ENCODE measurements at places on chromosomes 7 and 10.
A peak's percentile ranks its signal among the peaks of the same experiment; 100 is the strongest.

GRCh38 chr10:61821693-61822092, 79.8 kb upstream of the ARID5B start:
- ATAC-seq, result no peak

- no peak for ATAC-seq
These were observed 233.4 kb downstream of the ARHGAP12 start for GRCh38 chr10:31694929-31695837.

DNA sequence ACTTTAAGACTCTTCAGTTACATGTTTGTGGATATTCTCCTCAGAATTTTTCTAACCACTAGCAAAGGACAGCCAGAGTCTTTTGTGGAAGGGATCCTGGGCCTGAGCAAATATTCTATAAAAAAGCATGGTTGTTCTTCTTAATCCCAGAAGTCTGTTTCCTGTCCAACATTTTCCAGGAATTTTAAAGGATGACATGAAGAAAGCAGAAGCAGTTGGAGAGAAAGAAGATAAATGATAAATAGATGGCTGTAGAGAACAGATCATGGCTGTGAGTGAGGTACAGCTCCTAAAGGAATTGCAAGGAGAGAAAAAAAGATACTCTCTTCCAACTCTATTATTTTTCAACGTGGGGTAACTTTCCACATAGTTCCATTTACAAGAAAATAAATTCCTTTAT, 91.8 kb upstream of the STEAP4 start:
- ATAC-seq, result no peak

DNA sequence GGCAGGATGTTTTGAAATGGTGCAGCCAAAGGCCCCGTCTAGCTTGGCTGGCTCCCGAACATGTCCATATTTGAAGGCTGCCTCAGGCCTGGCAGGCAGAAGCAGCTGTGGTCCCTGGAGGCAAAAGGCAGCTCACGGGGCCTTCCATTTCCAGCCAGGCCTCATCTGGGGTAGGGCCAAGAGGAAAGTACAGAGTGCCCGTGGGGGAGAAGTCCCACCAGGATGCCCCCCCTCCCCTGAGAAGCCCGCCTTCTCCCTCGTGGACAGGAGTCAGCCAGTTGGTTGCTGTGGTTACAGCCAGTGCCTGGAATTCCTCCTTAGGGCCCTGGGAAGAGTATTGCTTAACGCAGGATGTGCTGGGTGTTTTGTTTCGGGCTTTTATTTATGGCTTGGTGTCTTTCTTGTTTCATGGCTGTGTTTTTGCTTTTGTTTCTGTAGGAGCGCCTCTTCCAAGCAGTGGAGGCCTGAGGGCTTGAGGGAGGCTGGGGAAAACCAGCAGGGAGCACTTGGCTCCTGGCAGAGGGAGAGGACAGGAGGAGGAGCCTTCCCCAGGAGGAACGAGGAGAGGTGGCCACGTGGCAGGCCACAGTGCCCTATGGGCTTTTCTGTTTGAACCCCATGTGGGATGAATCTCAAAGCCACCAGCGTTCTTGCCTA, 45.4 kb downstream of the CHST3 start:
- ATAC-seq, result peak; percentile 85

GRCh38 chr7:3893151-3893788, 592.2 kb downstream of the SDK1 start:
- no peak for ATAC-seq

- ATAC-seq, result no peak
These were observed 12.2 kb upstream of the ZNF488 start for GRCh38 chr10:47396311-47396717.

GRCh38 chr7:156751319-156751718, 110.7 kb downstream of the RNF32 start:
- peak; percentile 95 for ATAC-seq

GRCh38 chr10:106560925-106561640, 603.4 kb downstream of the SORCS1 start:
- ATAC-seq, result no peak

DNA sequence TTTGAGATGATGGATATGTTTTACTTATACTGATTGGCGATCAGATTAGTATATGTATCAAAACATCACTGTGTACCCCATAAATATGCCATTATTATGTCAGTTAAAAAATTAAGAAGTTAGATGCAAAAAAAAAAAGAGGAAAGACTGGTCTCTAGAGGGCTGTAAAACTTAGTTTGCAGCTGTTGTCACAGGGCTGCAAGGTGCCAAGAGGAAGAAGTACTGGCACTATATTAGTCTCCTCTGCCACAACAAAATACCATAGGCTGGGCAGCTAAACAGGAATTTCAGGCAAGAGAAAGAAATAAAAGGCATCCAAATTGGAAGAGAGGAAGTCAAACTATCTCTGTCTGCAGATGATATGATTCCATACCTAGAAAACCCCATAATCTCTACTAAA, 177.8 kb upstream of the PLPP4 start:
- ATAC-seq, result no peak

- ATAC-seq, result no peak
These were observed 203.7 kb downstream of the IPMK start for GRCh38 chr10:58063861-58064480.

- no peak for ATAC-seq
These were observed 9.7 kb upstream of the TTYH3 start for GRCh38 chr7:2621948-2622640.

DNA sequence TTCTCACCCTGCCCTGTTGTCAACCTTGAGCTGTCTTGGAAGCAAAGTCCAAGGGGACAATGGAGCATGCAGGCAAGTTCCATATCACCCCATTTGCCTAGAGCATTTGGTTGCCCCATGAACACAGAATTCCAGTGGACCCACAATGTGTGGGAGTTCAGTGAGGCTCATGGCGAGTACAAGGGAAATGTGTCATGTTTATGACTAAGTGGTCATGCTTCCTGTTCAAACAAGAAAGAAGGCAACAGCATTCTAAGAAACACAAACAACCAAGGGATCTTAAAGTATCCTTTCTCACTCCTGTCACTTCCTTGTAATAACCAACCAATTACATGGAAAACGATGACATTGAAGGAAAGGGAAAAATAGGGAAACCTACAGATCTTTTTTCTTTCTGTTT, 513.0 kb downstream of the INHBA start:
- ATAC-seq, result peak; percentile 58

GRCh38 chr10:103144041-103144440, 49.0 kb downstream of the NT5C2 start:
- no peak for ATAC-seq

DNA sequence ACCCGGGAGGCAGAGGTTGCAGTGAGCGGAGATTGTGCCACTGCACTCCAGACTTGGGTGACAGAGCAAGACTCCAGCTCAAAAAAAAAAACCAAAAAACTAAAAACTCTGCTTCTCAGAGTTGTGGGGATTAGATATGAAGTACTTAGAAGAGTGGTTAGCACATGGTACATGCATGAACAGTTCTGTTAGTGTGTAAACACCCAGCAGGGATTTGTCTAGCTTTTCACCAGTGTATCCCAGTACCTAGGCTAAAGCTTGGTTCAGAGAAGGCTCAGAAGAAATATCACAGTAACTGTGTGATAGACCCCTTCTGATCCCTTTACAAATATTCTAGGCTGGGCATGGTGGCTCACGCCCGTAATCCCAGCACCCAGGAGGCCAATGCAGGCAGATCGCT, 9.5 kb downstream of the PPIA start:
- ATAC-seq, result peak; percentile 46

- ATAC-seq, result no peak
These were observed 14.9 kb downstream of the STRA8 start for GRCh38 chr7:135248546-135248945.

DNA sequence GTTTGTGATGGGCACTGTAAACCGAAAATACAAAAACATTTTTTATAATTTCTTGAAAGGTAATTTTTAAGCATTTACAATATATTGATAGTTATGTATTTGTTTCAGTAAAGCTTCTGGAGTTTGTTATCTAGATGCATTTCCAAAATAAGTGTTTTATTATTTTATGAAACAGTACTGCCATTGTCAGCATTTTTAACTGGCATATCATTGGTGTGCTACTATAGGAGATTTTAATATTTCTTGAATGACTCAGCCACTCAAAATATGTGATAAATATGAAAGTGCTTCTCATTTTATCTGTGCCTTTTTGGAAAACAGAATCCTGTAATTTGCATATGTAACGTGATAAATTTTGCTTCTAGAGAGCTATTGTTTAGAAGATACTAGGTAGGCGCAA, 97.9 kb downstream of the ANKIB1 start:
- ATAC-seq, result peak; percentile 60

DNA sequence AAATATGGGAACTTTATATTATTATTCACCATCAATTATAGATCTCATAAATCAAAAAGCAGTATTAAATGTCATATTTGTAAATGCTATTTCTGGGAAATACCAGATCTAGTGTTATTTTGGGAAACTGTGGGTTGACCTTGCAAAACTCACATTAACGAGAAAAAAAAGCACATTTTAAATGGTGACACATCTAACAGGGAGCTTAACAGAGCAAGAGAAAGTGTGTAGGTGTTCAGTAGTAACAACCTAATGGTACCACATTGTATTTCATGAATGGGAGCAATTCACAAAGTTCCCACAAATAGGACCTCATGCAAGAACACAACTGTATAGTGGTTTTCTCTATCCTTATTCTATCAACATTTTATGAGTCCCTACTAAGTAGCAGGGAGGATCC, 26.2 kb upstream of the HDAC9 start:
- no peak for ATAC-seq

- ATAC-seq, result no peak
These were observed 323.5 kb downstream of the ADARB2 start for GRCh38 chr10:1413823-1414222.

- ATAC-seq, result no peak
These were observed 10.1 kb downstream of the NUDT1 start for GRCh38 chr7:2251841-2252771.

DNA sequence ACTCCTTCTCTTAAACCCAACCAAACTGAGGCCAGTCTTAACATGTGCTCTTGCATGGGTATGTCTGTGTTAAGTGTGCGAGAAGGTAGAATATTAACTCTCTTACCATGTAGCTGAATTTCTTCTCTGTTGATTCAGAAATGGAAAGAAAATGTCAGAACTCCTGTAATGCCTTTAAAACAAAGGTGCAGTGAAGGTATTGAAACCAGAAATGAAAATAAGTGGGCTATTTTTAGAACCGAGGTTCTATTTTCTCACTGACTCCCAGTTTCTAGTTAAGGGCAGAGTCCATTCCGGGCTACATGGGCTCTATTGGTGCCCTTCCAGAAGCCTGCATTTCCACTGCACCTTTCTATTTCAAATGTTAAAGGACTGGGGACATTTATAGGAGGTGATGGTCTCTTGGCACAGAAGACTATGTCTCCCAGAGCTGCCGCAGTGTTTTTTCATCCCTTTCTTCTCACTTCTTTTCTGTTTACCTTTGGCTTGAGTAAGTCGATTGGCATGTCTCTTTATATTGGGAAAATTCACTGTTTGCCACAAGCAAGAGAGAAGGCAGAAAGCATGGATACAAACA, 174.9 kb downstream of the LRMDA start:
- no peak for ATAC-seq

- no peak for ATAC-seq
These were observed 59.3 kb downstream of the ARHGAP22 start for GRCh38 chr10:48545462-48546145.

DNA sequence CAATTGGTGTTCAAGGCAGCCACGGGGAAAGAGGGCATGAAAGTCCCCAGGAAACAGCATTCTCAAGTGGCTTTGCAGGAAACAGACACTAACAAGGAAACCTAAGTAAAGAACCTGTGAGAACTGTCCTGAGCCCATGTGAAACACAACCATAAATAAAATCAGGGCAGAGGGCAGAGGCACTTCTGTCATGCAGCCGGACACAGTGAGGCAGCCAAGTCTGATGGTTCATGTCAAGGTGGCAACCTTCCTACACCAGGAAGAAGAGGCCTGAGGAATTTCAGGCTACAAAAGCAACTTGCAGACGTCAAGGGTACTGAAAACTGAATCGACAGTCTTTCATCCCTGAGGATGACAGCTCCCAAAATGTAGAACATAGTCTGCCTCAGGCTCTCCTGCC, 458.2 kb upstream of the NPVF start:
- no peak for ATAC-seq

GRCh38 chr7:28328146-28328545, 84.2 kb upstream of the CREB5 start:
- ATAC-seq, result no peak

DNA sequence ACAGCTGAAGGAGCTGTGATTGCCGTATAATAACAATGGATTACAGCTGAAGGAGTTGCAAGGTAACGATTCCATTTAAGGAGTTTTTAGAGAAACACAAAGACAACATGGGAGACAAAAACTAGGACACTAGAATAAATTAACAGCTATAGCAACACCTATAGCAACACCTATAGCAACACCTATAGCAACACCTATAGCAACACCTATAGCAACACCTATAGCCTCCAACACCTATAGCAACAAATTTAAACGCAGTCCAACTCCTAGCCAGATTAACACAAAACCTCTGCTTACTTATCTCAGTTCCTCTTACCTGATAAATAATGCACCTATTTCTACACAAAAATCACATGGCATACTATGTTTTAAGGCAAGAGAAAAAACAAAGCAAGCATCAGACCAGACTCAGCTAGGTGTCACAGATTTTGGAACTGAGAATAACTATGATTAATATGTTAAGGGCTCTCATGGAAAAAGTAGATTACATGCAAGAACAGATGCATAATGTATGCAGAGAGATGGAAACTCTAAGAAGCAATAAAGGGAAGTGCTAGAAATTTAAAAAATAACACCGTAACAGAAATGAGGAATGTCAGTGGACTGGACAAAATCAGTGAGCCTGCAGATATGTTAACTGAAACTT, 55.7 kb upstream of the SRPK2 start:
- no peak for ATAC-seq

DNA sequence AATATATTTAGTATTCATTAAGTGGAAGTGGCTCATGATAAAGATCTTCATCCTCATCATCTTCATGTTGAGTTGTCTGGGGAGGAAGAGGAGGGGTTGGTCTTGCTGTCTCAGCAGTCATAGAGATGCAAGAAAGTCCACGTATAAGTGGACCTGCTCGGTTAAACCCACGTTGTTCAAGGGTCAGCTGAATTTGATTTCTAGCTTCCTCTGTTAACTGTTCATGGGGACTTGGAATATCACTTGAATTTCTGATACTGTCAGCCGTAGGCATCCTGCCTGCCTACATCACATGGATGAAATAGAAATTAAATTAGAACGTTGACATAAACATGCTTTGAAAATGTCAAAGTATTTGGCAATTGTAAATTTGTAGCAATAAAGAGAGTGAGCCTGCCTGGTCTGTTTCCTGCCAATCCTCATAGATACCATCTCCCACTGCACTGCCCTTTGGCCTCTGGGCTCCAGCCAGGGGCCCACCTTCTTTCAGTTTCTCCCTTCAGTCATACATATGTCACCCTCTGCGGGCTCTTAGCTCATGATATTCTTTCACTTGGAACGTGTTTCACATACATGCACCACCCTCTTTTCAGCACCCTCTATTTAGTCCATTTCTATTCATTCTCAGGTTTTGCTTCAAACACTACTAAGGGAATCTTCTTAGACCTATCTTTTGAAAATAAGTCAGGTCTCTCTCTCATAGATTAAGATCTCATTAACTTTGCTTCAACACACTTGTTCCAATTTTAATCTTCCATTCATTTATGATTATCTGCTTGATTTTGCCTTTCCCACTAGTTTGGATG, 376.3 kb downstream of the IPMK start:
- no peak for ATAC-seq

GRCh38 chr10:1573334-1573969, 163.9 kb downstream of the ADARB2 start:
- ATAC-seq, result no peak

GRCh38 chr10:15167411-15168290, 842 bp downstream of the NMT2 start:
- peak; percentile 78 for ATAC-seq
